ENCODE measurements at places on chromosomes 4 and X. TPM values are rescaled to one million over a fixed set of nuclear protein-coding genes. Genes with fewer than 3 reads are reported as not detected.

PDGFC gene
- total RNA-seq: 22.8 TPM

CNKSR2 gene
- total RNA-seq: 1.0 TPM

SMIM31 gene
- not detected for total RNA-seq

ABCD1 gene
- 14.0 TPM for total RNA-seq

CFAP99 gene
- total RNA-seq: not detected
